Thoracic aorta (tissue), 2 donors: ENCODE measurements at places on chromosomes 16 and 17.

- DNase-seq: no peak
Measured at GRCh38 chr16:23317266-23317661, 15.2 kb downstream of the SCNN1B start.

- DNase-seq: no peak
Measured at GRCh38 chr17:49469831-49470810, 25.0 kb upstream of the NGFR start.

- DNase-seq: no peak
Measured at GRCh38 chr16:17261197-17261858, 209.4 kb downstream of the XYLT1 start.

DNA sequence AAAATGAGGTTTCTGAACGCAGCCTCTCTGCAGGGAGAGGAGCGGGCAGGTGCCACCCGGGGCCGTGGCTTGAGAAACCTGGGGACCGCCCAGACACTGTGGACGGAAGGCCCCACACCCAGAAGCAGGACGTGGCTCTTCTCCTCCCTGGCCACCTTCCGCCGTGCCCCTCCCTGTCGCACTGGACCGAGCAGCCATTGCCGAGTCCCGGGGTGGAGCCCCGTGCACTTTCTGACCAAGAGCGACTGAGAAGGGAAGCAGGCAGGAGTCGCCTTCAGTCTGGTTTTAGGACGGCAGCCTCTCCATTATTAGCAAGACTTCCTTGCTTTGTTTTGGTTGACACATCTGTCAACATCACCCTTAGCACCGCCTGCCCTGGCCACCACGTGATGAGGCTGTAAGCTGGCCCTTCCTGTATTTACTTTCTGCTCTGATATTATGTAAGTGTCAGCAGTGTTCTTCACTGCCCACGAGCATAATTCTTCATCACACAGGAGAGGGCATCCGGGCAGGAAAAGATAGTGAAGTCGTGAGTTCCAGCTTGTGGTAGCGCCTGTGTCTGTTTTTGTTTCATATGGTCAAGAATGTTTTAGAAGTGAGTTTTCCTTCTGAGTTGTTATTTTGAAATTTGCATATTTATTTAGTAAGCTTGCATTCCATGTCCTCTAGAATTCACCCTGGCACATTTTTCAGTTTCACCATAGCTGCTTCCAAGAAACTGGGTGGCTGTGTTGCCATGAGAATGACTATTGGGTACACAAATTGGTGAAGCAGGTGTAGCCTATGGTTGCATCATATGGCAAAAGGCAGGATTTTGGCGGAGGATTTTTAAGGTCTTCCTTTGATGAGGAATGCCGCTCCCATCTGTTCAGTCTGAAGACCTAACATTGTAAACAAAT lies 1.0 kb downstream of the HERPUD1 start:
- peak; percentile 54 for DNase-seq

GRCh38 chr16:53891409-53892139 lies 187.6 kb downstream of the FTO start:
- no peak for DNase-seq

- DNase-seq: no peak
Measured at GRCh38 chr17:64147110-64148016, 17.4 kb upstream of the ERN1 start.
